ENCODE measurements at places on chromosomes 4 and X.

DNA sequence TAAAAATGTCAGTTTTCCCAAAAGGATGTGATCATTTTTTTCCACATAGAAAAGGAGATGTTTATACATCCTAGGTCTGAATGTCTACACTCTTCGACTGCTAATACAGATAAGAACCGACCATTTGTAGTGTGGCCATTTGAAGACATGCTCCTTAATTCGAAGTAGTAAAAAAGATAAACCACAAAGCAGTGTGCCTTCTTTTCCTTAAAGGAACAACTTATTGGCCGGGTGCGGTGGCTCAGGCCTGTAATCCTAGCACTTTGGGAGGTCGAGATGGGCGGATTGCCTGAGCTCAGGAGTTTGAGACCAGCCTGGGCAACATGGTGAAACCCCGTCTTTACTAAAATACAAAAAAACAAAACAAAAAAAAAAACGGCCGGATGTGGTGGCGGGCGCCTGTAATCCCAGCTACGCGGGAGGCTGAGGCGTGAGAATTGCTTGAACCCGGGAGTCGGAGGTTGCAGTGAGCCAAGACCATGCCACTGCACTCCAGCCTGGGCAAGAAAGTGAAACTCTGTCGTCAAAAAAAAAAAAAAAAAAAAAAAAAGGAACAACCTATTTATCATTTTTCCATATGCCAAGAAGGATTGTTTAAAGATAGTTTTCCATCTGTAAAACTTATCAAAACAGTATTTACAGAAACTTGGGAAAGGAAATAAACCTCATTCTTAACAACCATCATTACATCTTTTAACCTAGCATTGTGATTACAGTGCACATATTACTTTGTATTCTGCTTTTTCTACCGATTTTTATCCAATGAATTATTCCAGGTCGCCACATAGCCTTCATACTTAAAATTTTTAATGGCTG lies 2.6 kb downstream of the INTS6L start:
- DNase-seq: no peak

- DNase-seq: no peak
These were observed 351.2 kb downstream of the ARHGAP24 start for GRCh38 chr4:85826060-85826678.

DNA sequence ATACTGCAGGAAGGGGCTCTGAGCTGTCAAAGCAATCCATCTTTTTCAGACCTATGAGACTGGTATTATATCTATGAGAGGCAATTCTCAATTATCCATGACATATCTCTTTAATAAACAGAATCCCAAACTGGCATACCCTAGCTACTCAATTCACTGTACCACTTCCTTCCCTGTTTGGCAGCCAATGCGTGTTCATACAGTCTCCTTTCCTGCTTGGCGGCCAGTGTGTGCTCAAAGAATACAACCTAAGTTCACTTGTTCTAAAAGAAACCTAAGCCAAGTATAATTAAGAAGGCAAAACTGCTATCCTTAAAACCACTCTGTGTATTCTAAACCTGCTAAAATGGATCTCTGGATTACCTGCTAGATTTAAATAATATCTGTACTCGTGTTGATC lies 38.3 kb downstream of the ARHGEF9 start:
- DNase-seq: no peak

- DNase-seq: peak; percentile 66
These were observed 23.6 kb upstream of the YTHDC1 start for GRCh38 chr4:68373513-68373912.

DNA sequence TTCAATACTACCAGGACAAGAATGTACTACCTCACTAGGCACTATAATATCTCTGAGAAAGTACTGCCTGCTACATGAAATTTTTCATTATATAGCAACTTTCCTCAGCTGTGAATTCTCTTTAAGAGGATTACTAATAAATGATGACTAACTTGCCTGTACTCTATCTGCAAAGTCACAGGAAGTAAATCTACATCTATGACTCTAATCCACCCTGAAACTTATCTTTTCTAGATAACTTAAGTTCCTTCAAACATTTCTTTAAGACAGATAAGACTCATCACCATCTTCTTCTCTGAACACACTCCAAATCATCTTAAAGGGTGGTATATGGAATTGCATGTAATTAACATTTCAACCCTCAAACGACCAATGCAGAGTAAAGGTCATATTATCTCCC lies 28.8 kb downstream of the RPS6KA3 start:
- DNase-seq: no peak

DNA sequence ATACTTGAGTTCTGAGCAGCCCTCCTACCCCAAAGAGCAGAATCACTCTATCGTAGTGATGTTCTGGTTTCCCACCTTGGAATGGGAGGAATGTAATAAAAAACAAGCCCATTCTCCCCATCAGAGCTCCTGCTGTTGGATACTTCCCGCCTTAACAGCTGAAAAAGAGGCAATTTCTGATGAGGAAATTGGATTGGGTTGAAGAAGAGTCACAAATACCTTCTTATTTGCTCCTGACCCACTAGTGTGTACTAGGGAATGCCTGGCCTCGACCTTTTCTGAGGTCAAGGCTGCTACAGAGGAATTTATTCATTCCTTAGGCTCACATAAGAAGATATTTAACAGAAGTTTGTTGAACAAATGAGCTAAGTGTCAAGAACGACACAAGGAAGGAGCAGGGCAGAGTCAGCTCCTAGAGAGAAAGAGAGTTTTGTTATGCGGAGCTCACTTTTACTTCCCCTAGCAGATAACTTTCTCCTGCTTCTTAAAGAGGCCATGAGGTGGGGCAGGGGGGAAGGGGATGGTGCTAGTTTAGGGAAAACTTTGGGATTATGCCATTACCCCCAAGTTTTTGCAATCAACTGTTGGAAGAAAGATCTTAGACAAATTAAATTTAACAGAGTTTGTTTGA lies 273.8 kb upstream of the CLNK start:
- DNase-seq: no peak

- DNase-seq: no peak
These were observed 168.1 kb downstream of the VSIG4 start for GRCh38 chrX:65871671-65872311.

DNA sequence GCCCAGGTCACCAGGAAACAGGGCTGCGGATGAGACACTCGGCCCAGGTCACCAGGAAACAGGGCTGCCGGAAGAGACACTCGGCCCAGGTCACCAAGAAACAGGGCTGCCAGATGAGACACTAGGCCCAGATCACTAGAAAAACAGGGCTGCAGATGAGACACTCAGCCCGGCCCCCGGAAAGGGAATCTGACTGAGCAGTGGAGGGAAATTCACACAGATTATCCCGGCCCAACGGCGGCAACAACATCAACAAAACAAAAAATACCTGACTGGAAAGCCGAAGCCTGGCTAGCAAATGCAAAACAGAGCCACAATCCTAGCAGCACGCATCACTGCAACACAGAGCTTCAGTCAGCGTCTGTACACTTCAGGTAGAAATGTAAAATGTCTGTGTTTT lies 20.7 kb downstream of the AFAP1 start:
- no peak for DNase-seq

- no peak for DNase-seq
These were observed at the start of gene CXorf65 for GRCh38 chrX:71106427-71106826. Gene CXorf65, minus strand, starts transcription at chrX:71106740. Its CDS starts 184 bp downstream, at chrX:71106556.

- DNase-seq: no peak
These were observed at the start of gene PAK3 for GRCh38 chrX:111095974-111096895. Gene PAK3, plus strand, starts transcription at chrX:111096191. Its CDS starts 26,913 bp downstream, at chrX:111123104.

DNA sequence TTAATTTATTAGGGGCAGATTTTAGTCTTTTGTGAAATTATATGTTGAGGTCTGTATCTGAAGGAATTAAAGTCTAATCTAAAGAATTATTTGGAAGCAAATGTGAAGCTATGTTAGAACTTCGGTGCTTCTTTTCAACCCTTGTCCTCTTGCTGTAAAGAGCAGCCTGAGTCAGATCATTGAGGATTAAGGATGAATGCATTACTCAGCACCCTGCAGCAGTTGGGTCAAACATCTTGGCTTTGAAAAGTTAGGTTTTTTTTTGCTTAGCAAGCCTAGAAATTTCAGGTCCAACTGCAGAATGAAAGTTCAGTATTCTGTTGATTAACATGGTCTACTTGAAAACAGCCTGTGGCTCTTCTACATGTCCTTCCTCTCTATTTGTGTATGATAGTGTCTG lies 57.6 kb downstream of the SLC4A4 start:
- no peak for DNase-seq

DNA sequence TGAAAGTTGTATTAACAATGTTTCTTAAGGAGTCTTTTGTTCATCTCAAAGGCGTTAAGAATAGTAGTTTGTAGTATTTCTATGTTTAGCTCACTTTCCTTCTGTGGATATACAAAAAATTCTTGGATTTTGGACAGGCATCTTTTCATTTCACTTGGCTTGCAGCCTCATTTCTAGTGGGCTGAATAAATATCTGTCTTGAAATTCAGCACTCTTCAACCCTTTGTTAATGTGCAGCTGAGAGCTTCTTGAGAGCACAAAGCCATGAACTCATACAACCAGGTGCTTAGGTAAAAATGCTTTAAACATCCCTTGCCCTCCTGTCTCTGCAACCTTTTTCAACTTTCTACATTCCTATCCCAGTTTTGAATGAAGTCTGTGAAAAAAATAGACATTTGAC lies 1003.2 kb downstream of the C4orf33 start:
- DNase-seq: no peak

DNA sequence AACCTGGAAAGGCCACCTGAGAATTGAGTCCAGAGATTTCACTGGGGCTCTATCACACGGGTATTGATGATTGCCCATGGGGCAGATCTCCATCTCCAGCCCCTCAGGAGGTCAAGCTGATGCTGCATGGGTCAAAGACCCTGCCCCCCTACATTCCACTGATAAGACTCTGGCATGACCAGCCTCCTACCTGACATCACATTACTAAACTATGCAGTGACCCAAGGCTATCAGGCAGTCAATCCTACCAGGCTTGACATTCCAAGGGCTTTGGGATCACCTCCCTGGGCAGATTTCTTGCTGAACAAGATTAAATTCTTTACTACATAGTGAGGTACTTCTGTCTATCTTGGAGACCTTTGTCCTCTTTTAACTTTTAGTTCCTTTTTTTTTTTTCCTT lies 192.7 kb upstream of the STS start:
- no peak for DNase-seq

GRCh38 chrX:144006811-144007210 lies 122.9 kb downstream of the UBE2NL start:
- no peak for DNase-seq

DNA sequence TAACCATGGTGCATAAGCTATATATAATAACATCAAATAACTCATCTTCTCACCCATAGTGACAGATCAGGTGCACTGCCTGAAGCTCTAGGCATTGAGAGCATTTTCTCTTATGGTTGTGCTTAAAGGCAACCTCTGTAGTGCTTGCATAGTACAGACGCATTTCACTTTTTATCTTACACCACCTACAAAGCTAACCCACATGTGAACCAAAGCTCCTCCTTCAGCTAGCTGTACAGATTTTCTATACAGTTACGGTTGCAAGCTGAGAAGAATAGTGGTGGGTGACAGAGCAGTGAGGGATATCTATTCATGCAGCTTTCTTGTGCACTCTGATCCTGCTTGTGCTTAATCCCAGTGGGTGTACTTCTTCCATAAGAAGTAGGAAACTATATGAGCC lies 1525.2 kb downstream of the STIM2 start:
- DNase-seq: no peak

DNA sequence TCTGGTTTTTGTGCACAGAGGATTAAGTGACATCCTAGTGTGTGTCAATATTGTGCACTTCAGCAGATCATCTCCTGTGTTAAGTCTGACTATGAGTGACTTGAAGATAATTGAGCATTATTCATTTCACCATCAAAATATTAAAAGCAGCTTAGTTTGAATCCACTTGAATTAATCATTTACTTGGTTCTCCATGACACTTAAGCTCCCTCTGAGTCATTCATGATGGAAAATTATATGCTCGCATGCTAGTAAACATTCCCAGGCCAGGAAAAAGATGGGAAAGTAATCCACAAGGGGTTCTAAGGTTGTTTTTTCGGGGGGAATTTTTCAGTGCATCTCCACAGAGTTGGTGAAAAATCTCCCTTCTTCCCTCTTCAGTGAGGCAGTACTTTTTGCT lies 97.2 kb upstream of the EOLA2 start:
- DNase-seq: no peak

GRCh38 chrX:40952855-40953254 lies 132.4 kb upstream of the USP9X start:
- DNase-seq: no peak

GRCh38 chr4:133624744-133625143 lies 475.6 kb downstream of the PCDH10 start:
- DNase-seq: no peak

GRCh38 chr4:54139332-54139731 lies 39.4 kb downstream of the GSX2 start:
- DNase-seq: no peak

GRCh38 chr4:124322234-124323065 lies 390.1 kb downstream of the ANKRD50 start:
- DNase-seq: no peak

DNA sequence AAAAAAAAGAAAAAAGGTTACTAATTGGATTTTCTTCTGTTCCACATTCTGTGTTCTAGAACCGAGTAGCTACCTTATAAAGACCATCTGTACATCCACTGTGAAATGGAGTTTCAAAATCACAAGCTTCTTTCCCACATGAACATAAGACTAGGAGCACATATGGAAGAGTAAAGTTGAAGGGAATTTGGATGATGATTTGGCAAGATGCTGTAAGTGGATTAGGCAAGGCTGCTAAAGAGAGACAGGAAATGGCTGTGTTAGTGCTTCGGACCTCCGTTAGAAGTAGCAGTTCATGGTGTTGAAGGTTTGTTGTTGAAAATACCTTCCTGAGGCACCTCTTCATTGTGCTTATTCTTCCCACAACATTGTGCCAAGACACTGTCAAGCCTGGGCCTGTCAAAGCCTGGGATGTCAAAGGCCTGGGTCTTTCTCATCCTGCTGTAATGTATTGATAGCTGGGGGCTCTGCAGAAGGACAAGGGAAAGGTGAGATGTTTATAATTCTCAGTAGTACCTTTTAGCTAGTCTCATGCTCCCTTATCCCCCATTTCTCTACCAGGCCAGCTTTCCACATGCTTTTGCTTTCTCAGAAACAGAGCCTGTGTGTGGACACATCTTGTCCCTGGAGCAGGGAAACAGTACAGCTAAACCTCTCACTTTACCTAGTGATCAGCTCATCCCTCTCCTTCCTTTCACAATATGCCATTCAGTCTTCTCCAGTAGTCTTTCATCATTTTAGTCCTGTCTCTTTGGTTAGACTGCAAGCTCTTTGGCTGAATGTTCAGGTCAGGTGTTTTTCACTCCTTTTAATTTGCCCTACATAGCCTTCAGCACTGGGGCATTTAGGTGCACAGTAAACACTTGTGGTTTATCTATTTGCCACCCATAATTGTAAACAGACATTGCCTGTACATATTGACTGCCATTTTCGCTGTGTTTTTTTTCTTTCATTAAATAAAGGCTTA lies 37.9 kb upstream of the CYP2U1 start:
- no peak for DNase-seq

GRCh38 chr4:53598901-53599300 lies 7.6 kb upstream of the LNX1 start:
- no peak for DNase-seq

DNA sequence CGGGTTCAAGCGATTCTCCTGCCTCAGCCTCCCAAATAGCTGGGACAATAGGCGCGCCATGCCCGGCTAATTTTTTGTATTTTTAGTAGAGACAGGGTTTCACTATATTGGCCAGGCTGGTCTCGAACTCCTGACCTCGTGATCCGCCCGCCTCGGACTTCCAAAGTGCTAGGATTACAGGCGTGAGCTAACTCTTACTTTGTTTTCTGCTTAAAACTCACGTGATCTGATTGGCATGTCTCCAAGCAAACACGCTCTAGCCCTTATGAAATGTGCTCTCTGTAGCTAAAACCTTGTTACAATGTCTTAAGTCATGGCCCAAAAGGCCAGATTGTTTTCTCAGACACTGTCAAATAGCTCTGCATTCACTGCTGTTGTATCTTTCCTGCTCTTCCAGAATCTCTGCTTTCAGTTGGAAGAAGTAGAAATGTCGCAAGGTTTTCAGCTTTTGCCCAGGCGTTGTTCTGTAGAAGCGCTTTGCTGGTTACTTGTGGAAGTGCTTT lies 39.7 kb upstream of the OGT start:
- DNase-seq: no peak
